Uterus (tissue), 4 donors: ENCODE measurements at places on chromosomes 1 and 21.

- DNase-seq: no peak
These were observed 142.5 kb downstream of the OLFM3 start for GRCh38 chr1:101854271-101854670.

DNA sequence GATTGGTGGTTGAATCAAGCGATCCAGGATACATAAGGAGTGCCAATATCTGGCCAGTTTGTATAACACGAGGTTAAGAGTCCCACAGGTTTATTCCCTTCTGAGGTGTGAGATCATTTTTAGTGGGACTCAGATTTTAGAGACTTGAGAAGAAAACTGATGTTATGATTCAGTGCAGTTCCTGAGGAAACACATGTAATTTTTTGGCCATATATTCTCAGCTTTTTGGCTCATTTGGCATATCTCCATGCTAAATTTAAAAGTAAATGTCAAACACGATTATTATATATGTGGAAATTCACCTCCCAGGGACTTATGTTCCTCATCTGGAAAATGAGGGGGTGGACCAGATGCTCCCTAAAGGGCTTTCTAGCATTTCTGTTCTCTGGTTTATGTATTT lies 39.2 kb upstream of the SERBP1 start:
- DNase-seq: no peak

GRCh38 chr21:40194185-40194980 lies 327.1 kb downstream of the PCP4 start:
- DNase-seq: no peak

GRCh38 chr1:202935844-202936243 lies 8.8 kb upstream of the KLHL12 start:
- DNase-seq: no peak

DNA sequence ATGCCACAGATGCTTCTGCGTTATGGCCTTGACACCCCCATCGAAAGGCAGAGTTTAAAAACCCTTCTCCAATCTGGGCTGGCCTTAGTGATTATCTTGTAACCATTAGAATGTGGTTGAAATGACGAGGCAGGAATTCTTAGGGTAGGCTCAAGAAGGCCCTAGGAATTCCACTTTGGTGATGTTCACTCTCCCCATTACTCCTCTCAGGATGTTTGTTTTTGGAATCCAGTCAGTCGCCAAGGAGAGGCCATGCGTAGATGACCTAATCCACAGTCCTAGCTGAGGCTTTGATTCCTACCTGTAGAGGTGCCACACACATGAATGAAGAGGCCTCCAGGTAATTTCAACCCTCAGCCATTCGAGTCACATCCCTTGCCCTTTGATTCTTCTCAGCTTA lies 318.2 kb downstream of the NEGR1 start:
- no peak for DNase-seq

DNA sequence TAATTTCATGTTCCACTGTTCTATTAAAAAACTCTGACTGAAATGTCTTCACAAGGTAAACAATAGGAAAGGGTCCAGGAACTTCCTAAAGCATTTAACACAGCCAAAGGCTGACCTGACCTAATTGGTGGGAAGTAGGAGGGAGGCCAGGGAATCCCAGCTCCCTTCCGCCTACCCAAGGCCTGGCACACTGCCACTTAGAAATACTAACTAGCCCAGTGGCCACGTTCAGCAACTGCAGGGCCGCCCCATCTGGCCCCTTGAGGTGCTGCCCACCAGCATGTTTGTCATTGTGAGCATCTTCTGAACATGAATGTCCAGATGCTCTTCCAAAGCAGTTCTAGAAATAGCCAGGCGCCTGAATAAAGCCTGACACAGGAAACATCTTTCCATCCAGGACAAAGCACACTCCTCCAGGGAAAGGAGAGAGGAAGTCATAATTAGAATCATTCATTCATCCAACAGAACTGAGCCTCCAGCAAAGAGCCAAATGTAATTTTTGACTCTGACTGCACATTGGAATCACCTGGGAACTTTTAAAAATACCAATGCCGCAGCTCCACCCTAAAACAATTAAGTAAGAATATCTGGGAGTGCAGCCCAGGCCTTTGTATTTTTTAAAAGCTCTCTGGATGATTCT lies 44.6 kb upstream of the BCL9 start:
- DNase-seq: peak; percentile 60

GRCh38 chr1:39789571-39790110 lies 976 bp upstream of the BMP8B start:
- no peak for DNase-seq

DNA sequence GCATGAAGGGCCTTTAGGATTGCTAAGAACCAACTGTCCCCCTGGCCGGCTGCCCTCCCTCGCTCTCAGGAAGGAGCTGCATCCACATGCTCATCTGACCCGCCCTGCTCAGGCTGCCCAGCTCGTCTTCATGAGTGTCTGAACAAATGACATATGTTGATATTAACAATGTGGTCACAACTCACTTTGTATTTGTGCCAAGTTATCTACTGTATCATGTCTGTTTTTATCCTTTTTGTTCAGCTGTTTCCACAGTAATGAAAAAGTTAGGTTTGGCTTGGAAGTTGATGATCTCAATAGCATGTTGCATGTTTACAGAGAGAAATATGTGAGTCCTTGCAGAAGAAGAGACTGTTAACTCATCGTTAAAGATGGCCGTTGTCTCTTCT lies 75.1 kb downstream of the PHTF1 start:
- DNase-seq: peak; percentile 63

GRCh38 chr1:161082996-161083747 lies 6.2 kb downstream of the NECTIN4 start:
- DNase-seq: no peak

DNA sequence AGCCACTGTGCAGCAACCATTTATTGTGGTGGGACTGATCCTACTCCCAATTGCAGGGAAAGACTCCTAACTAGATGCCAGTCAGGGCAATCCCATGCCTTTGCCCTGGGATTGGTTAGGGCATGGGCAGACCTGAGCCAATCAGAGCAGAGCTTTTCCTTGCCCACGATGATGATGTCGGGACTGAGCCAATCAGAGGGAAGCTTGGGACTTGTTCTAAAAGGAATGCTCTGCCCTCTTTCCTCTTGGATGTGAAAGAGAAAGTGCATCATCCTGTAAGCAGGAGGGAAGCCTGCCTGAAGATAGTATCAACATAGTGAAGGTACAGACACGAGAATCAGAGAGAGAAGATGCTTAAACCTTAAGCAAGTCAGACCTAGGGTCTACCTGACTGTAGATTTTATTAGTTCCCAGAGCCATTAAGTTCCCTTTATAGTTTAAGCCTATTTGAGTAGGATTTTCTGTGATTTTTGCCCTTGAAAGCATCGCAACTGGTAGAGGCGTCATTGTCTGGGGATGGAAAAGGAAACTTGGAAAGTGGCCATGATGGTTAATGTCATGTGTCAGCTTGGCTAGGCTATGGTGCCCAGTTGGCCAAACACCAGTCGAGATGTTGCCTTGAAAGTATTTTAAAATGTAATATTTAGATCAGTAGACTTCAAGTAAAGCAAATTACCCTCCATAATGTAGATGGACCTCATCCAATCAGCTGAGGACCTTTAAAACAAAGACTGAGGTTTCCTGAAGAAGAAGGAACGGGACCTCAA lies 19.9 kb downstream of the IRF2BP2 start:
- DNase-seq: no peak

- no peak for DNase-seq
These were observed 4.3 kb downstream of the COA7 start for GRCh38 chr1:52693843-52694242.

DNA sequence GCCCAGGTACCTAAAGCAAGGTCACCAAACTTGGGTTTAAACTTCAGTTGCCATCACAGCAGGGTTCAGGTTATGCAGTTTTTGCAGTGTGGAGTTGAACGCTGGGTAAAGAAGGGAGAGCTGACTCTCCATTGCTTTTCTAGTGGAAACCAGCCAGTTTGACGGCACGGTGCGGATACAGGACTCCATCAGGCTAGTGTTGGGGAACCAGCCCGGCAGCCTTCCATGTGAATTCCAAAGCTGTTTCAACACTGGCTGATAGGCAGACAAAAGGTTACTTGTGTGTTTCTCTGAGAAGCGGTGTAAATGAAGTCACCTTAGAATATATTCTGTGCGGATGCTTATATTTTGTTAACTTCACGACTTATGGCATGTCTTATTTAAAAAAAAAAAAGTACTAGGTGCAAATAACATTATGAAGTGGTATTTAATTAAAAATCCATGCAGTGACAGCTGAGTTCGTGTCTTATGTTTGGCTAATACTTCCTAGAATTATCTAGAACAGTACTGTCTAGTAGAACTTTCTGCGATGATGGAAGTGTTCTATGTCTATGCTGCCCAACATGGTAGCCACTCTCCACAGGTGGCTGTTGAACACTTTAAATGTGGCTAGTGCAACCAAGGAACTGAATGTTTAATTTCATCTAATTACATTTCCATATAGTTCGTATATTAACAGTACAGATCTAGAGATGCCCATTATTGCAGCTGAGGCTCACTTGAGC lies 29.9 kb upstream of the RCAN3 start:
- no peak for DNase-seq

DNA sequence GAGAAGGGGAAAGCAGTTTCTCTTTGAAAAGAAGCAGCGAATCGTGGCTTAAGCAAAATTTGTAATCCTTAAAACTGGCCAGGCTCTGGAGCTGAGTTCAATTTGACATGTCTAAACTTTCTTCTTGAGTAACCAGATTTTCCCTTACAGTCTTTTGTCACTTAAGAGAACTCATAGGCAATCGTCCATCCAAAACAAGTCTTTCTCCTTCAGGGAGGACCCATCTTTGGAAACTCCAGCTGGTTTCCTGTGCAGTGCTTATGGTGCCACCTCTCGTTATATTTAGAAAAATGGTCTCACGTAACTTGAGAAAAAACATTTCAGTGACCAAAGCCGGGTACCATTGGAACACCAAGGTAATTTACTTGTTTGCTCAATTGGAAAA lies 1.8 kb upstream of the PTTG1IP start:
- no peak for DNase-seq

DNA sequence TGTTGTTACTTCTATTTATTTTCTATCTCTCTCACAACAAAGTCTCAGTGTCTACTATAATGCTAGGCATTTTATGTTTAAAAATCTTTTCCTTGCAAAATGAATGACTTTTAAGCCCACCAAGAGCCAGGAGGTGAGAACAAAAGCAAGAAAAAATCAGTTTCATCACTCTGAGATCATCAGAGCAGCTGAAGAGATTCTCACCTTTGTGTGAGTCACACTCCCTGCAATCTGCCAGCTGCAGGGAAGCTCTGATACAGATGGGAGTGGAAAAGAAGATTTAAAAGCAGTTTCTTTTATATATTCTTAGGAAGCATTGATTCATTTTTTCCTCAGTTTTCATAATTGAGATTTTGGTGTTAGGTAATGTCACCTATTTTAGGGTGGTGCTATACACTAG lies 107.6 kb downstream of the LHX9 start:
- no peak for DNase-seq

GRCh38 chr1:193184776-193185175 lies 1.6 kb downstream of the B3GALT2 start:
- no peak for DNase-seq

DNA sequence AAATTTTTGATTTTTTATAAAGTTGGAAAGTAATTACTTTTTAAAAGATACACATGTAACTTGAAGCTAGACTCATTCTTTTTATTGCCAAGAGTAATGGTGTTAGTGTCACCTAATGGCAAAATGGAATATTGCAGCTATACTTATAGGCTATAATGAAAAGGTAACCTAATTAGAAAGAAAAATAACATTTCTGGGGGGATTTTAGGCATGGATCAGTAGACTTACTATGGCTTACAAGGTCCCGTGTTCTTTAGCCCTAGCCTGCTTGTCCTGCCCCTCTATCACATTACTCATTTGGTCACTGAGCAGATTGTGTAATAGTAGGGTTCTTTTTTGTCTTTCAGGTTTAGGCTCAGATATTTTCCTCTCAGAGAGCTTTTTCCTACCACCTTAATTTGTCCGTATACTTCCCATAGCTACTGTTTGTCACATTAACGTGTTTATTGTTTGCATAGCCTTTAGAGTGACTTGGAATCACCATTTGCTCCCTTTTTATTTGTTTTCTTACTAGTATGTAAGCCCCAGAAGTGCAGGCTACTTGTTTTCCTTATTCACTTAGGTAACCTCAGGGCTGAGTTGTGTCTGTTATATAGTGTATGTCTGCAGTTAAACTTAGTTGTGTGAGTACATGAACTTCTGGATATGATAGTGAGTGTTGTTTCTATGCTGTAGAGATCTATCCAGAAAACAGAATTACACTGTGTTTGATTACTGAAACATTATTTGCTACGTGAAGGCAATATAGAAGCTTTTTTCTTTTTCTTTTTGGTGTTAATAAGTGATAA lies 58.7 kb downstream of the RABGAP1L start:
- DNase-seq: no peak
